ENCODE measurements at places on chromosomes 7 and 10. TPM values are rescaled to one million over a fixed set of nuclear protein-coding genes. Genes with fewer than 3 reads are reported as not detected.

The STAM gene
- total RNA-seq, result 115 TPM

DNA sequence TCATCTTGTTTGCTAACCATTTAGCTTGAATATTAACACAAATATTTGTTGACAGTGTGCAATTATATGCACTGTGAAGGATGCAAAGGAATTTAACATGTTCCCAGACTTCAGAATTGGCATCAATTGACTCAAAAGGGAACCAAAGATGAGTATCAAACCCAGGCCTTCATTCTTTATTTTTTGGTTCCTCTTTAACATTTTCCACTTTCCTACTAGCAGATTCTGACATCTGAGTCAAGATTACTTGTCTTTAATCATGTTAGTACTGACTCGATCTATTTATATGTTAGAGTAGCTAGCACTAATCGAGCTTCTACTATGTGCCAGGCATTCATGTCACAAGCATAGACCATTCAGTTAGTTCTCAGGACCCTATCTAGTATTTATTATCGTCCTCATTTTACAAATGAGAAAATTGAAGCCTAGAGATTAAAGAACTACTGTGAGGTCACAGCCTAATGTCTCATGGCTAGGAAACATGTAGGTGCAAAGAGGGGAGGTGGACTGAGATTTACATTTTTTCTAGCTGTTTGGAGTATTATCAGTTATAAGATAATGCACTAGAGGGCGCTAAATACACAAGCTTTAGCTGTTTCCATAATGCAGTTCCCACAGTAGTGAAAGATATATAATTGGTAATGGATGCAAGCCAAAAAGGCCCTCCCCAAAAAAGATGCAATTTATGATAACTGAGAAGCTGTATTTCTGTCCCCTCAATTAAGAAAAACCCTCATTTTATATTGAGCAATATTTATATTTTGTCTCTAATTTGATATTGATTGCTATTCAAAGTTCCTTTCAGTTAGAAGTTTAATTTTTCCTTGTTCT lies 32.9 kb upstream of the KMT2E start:
- DNase-seq, result peak; percentile 66

DNA sequence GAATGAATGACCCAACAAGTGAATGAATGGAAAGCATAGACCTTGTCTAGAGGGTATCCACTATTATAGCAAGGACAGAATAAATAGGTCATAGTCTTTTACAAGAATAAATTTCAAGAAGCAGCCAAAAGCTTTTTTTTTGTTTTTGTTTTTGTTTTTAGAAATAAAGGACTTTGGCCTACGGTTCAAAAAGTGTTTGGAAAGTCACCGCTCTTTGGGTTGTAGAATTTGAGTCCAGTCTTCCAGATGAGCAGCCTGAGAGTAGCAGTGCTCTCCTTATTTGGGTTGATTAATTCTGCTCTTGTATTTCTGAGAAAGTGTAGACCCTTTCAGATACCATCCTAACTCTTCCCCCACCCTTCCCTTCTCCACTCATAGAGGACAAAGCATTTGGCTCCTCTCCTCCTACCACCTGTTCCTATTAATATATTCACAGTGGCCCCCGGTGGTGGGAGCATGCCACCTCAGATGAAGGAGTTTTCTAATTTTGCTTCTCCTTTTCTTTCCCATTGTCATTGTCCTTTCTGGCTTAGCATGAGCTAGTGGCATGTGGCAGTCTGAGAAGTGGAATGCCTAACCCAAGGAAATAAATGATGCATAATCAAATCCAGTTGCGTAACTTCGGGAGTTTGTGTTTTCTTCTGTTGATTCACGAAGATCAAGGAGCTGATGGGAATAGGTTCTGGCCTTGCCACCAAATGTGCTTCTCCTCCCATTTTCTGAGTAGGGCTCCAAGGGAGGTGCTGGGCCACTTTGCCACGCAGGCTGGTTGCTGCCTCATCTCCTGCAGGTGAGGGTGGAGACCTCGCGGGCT lies 114.7 kb downstream of the CHN2 start:
- no peak for DNase-seq

DNA sequence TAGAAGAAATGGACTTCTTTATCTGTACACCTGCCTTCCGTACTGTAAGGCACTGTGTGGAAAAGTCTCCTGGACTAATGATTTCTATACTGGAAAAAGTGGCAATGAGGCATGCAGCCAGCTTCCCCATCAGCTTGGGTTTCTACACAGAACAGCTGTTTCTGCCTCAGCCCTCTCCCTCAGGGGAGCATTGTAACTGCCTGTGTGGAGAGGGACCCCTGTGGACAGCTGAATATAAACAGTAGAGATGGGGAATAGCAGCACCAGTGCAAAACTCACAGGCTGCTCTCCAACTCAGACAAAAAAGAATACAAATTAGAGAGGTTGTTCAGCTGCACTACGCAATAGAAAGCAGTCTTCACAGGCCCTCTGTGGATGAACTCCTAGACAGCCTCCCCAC lies 451.3 kb upstream of the MBL2 start:
- DNase-seq, result no peak

The WDFY4 gene
- not detected for total RNA-seq

- DNase-seq, result no peak
Observed at GRCh38 chr10:89475591-89475998, 59.8 kb downstream of the SLC16A12 start.

DNA sequence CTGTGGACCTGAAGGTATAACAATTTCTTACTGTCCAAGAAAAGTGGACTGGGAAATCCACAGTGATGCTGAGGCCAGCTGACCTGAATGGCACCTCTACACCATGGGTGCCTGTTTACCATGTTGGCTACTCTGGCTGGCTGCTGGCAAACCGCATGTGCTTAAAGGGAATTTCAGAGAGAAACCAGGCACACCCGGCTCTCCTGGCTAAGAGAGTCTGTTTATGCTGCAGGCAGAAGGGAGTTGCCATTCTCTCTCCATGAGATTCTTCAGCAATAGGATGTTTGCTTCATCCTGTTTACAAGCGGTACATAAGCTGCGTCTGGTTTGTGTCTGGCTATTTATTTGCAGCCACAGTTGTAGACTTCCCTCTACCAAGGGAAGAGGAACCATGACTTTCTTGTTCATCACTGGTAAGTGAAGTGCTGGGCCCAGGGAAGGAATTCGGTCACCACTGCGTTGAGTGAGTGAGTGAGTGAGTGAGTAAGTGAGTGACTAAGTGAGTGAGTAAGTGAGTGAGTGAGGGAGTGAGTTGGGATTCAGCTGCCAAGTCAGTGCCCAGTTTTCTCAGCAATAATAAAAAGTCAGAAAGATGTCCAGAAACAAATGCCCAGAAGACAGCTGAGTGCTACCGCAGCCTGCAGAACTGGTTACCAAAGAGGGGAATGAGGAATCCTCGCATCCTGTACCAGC lies 90.4 kb downstream of the COBL start:
- no peak for DNase-seq

GRCh38 chr7:139937715-139938114 lies 108.7 kb downstream of the TBXAS1 start:
- DNase-seq, result no peak

- DNase-seq, result no peak
Observed at GRCh38 chr7:30193336-30193943, 58.7 kb downstream of the MTURN start.

DNA sequence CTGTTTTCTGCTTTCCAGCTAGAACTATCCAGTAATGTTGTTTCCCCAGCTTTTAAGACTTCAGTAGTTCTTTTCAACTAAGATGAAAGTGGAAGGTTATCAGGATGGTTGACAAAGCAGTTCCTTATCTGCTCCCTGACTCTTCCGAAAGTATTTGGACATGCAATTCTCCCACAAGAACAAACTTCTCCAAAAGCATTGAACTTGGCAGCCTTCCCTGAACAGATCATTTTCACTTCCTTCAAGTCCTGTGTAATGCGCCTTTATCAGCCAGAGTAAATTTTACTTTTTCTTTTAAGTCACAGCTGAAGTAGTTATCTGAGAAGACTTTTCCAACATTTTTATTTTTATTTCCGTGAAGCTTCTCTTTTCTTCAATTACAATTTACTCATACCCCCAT lies 39.7 kb downstream of the CDC14C start:
- DNase-seq, result peak; percentile 28

DNA sequence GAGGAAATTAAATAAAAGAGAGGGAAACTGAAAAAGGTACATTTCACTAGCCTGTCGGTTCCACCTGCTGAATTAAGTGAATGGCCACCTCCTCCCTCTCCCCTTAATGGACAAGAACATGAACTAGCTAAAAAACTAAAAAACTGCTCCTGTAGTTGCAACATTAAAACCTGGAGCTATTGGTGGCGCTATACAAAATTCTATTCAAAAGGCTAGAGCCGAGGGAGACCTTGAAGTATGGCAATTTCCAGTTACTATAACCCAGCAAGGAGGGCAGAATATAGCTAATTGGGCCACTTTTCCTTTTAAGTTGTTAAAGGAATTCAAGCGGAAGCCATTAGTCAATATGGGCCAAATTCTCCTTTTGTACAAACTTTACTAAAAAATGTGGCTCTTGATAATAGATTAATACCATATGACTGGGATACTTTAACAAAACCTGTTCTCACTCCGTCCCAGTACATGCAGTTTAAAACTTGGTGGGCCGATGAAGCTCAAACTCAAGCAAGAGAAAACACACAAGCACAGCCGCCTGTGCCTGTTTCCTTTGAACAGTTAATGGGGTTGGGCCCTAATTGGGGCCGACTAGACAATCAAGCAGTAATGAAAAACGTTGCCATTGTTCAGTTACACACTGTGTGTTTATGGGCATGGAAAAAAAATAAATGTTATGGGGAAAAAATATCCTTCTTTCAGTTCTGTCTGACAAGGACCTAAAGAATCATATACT lies 6.5 kb upstream of the CHST3 start:
- no peak for DNase-seq

DNA sequence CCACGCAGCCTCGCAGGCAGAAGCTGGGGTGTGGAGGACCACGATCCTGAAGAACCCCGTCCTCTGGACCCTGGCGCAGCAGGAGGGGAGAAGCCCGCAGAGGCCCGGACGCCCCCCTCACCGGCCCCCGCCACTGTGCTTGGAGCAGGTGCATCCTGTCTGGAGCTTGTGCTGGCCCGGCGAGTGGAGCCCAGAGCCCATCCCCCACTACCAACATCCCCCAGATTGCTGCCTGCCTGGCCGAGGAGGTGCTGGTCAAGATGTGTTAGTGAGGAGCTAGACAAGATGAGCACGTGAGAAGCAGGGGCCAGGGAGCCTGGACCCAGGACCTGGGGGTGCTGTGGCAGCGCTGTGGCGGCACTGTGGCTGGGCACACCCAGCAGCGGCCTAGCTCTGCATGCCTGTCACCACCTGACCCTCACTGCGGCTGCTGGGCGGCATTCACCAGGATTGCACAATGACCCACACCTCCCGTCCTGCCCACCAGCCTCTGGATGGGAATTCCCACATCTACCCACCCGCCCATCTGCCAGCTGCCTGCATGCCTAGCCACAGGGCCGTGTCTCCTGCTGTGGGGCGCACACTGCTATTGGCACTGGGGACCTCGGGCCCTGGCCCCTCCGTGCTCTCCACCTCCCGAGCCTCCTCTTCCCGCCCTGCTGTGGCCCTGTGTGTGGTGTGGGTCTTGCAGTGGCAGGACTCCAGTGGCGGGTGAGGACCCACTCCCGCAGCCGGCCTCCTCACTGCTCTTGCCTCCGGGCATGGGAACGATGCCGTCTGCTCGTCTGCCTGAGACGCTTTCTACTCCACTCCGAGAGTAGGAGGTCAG lies 11.8 kb downstream of the GPR146 start:
- peak; percentile 72 for DNase-seq

GRCh38 chr10:17607603-17608332 lies 9.4 kb downstream of the HACD1 start:
- DNase-seq, result peak; percentile 65

The GFRA1 gene
- total RNA-seq, result 21.3 TPM

GRCh38 chr7:1679966-1680730 lies 10.1 kb downstream of the ELFN1 start:
- DNase-seq, result no peak

DNA sequence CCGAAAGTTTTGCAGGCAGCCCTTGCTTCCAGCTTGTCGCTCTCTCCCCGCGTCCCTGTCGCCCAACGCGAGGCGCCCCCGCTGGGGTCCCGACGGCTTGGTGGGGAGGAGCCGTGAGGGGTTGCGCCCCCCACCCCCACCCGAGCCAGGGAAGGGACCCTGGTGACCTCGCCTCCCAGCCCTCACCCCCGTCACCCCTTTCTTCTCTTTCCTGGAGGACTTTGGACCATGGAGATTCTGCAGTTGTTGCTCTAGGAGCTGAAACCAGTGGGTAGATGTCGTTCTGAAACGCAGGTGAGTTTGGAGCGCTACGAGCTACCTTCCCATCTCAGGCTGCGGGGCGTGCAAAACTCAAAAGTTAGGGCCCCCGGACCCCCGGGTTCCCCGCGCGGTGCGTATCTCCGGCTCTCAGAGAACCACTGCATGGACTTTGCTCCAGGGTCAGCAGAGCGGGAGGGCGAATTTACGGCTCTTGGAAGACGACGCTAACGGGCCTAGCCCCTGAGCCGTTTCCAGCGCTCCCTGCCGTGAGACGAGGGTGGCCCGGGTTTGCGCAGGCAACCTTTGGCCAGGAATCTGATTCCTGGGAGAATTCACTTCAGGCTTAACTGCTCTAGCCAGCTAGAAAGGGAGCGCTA lies 684 bp upstream of the ATXN7L1 start:
- peak; percentile 16 for DNase-seq

The WDR86 gene
- not detected for total RNA-seq

GRCh38 chr7:116446212-116446855 lies 53.2 kb upstream of the CAV2 start:
- DNase-seq, result no peak

The PNLIP gene
- not detected for total RNA-seq

The PRLHR gene
- not detected for total RNA-seq

The ADIRF gene
- total RNA-seq, result not detected

DNA sequence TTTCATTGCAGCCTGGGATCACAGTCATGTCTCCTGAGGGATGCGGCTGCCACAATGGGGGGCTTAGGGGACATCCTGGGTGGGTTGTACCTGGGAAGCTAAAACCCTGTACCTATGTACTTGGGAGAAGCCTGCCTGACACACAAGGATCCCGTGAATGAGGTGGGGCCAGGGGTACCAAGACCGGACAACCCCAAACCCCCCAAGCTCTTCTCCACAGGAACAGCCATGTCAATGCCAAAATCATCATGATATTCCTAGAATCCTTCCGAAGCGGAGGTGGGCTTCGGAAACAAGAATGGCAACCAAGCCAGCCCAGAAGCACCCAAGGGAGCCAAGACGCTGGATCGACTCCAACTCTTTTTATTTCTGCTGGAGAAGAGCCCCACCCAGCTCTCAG lies 260.3 kb upstream of the TCERG1L start:
- no peak for DNase-seq

- DNase-seq, result no peak
Observed at GRCh38 chr7:77434570-77435275, 18.6 kb upstream of the GSAP start.

- DNase-seq, result no peak
Observed at GRCh38 chr10:61125560-61126170, 181.7 kb upstream of the RHOBTB1 start.

DNA sequence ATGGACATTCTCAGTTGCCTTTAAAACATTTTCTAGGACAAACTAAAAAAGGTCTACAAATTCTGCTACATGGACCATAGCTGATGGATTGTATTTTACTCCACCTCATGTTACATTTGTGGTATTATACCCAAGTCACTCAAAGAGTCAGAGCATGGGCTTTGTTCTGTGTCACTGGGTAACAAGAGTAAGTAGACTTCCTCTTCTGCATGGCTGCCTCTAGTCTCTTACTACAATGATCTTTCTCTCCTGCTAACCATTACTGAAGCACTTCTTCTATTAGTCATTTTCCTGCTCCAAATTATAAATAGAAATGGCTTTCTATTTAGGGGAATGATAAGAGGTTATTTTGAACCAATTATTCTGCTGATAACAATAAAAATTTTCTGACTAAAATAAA lies 727.4 kb upstream of the NRP1 start:
- no peak for DNase-seq

All from A172 (cell line).